ENCODE measurements at places on chromosomes 2 and 18.

DNA sequence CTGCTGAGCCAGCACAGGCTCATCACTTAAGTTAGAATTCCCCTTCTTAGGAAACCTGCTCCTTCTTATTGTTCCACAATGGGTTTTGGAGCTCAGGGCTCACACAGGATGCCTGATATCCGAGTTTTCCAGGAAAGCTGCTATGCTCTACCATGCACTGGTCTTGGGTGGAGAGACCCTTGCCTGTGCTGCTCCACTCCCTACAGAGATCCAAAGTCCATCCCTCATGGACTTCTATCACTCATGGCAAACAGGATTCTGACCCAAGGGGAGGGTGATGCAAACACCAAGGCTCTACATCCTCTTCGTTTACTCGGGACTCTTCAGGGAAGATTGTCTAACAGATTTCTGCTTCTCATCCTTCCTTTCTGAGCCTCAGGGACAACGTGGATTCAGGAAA lies 5.2 kb downstream of the SULT1C2 start:
- DNase-seq = no peak

DNA sequence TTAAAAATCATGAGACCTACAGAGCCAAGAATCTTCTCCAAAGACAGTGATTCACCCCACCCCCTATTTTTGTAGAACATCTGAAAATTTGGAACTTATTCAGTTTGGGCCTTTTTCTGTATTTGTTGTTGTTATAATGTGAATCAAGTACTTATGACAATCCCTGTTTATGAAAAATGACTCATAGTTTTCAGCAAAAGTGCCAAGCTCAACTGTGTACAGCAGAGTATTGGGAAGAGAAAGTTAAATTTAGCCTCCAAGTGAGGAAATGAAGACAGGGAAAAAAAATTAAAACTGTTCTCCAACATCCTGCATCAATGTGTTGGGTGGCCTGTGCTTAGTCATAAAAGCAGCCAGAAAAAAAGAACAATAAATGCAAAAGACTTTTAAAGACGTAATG lies 46.2 kb downstream of the LRATD1 start:
- DNase-seq = no peak

DNA sequence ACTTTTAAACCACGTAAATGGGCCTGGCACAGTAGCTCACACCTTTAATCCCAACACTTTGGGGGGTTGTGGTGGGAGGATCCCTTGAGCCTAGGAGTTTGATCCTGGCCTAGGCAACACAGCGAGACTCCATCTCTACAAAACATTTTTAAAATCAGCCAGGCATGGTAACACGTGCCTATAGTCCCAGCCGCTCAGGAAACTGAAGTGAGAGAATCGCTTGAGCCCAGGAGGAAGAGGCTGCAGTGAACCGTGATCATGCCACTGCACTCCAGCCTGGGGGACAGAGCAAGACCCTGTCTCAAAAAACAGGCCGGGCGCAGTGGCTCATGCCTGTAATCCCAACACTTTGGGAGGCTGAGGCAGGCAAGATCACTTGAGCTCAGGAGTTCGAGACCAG lies 12.2 kb downstream of the ROCK1 start:
- DNase-seq = no peak

DNA sequence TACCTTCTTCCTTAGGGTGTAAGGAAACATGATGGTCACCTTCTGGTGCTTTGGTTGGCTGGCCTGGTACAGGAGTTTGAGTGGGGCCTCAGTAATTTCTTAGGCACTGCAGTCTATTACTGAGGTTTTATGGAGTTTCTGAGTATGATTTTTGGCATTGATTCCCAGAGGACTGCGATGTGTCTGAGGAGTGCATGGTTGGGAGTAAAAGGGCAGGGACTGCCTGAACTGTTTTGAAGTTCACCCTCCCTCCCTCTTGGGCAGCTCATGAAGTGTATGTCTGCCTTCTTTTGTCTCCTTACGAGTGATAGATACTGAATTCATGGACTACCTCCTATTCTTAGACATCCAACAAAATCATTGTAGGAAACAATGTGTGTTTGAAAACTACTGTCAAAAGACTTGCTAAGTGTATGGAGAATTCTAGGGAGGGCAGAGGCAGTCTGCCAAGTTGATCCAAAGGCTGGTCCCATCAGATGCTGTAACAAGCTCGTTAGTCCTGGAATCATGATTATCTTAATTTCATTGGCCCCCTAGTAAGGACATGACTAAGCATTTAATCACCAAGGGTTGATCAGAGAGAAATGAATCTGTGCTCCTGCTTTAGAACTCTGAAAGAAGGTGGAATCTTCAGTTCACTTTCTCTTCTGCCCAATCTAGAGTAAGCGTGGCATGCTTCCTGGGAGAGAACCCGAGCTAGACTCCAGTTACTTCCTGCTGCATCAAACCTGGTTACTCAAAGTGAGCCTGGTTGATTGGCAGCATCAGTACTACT lies 26.5 kb downstream of the LYPD6B start:
- no peak for DNase-seq

DNA sequence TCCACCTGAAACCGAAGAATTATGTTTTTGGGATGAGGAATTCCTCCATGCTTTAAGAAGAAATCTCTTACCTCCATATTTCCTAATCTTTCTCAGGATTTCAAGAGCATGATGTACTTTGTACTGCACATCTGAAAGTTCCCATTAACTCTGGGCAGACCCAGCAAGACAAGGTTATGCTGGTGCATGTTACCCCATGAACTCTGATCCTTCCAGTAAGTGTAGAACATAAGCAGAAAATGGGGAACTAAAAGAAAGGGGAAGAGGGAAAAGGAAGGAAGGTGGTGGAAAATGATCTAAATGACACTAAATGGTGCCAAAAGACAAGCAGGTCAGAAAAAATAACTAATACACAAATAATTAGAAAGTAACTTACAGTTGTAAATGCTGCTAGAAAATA lies 50.7 kb downstream of the STRN start:
- no peak for DNase-seq

DNA sequence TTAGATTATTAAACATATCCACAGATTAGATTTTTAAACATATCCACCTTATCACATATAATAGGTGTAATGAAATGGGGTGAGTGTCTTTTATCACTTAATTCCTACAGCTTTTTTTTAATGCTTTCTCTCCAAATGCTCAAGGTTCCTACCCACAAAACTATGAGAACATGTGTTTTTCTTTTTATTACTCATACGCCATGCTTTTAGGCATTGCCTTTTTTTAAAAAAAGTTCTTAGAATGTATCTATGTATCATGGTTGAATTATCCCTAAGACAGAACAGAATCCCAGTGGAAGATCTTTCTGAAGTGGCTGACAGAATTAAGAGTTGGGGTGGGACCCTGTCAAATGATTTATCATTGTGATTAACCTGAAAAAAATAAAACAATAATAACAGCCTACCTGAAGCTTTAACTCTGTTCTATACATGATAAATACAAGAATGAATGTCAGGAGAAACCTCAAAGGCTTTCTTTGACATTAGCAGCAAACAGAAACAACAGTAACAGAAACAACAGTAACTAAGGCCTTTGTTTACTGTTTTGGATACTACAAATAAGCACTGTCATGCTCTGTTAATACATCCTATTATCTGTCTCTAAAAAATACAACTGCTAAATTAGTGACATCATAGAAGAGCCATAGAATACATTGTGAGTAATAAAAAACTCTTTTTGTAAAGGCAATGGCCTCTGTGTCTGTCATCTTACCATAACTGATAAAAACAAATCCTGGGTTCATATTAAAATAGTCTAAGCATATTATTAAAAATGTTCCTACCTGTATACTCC lies 4.1 kb upstream of the ZNF397 start:
- no peak for DNase-seq

- no peak for DNase-seq
These were observed 19.5 kb upstream of the ZDBF2 start for GRCh38 chr2:206255003-206255402.

DNA sequence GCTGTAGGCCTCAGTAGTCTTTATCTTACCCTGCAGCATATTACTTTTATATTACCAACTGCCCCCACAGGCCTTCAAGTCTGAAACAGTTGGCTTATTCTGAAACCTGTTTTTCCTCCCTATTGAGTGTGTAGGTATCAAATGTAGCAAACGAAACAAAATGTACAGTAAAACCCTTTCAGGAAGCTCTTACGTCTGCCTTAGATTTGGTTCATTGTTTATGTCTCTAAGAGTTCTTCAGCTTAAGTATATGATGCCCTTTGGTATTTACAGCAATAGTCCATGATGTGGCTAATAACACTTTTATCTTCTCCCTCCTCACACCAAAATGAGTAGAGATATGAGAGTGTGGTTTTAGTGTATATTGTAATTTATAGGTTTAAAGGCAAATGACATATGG lies 108.8 kb downstream of the DOCK10 start:
- no peak for DNase-seq

DNA sequence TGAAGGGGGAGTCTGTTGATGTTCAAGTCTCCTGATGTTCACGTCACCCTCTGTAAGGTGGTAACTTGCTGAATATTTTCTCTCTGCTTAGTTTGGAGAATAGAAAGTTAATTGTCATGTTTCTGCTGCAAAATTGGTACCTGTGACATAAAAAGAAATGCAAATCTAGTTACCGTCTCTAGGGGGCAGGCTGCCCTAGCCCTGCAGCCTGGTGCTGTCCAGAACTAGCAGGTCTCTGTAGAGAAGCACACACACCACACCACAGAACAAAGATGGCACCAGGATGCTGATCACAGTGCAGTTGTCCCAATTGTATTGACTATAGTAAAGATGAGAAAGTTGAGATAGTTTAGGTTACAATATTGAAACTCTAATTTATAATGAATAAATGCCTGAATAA lies 47.0 kb downstream of the SLC9A4 start:
- DNase-seq = peak; percentile 24

GRCh38 chr2:60172801-60173200 lies 380.7 kb downstream of the BCL11A start:
- no peak for DNase-seq

GRCh38 chr2:224520064-224520463 lies 65.1 kb downstream of the CUL3 start:
- DNase-seq = no peak

DNA sequence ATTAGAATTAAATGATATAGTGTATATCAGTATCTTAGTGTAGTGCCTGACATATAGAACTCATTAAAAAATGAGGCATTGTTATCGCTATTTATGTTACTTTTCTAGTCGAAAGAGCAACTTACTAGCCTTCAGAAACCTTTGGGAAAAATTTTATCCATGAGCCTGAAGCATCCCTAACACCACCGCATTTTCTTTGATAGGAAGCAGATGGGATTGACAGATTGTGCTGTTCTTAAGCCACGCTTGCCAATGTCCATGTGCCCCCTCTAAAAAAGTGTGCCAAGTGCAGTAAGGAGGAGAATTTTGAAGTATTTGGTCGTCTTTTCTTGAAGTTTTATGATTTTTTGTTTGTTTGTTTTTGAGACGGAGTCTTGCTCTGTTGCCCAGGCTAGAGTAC lies 29.1 kb downstream of the PPM1B start:
- DNase-seq = no peak

GRCh38 chr2:169193618-169194017 lies 124.3 kb downstream of the DHRS9 start:
- DNase-seq = no peak

GRCh38 chr2:176677746-176678265 lies 408.6 kb downstream of the MTX2 start:
- no peak for DNase-seq

- no peak for DNase-seq
These were observed 54.1 kb downstream of the DYSF start for GRCh38 chr2:71507476-71507875.

DNA sequence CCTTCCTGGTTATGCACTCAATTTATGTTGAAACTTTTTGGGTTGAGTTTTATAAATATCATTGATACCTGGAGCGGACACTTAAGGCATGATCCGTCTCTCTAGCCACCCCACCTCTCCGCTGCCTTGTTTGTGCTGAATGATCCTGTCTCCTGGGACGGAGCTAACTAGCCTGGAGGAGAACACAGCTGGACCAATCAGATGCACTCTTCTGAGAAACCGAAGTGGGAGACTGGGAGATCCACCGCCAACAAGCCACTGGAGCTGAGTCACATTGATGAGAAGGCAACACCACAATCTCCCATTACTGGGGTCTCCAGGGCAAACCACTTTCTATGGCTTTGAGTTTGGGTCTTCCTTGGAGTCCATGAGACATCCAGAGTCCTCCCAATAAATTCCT lies 29.3 kb downstream of the CYP26B1 start:
- no peak for DNase-seq

- DNase-seq = no peak
These were observed 154.6 kb downstream of the WDSUB1 start for GRCh38 chr2:159131914-159132281.

DNA sequence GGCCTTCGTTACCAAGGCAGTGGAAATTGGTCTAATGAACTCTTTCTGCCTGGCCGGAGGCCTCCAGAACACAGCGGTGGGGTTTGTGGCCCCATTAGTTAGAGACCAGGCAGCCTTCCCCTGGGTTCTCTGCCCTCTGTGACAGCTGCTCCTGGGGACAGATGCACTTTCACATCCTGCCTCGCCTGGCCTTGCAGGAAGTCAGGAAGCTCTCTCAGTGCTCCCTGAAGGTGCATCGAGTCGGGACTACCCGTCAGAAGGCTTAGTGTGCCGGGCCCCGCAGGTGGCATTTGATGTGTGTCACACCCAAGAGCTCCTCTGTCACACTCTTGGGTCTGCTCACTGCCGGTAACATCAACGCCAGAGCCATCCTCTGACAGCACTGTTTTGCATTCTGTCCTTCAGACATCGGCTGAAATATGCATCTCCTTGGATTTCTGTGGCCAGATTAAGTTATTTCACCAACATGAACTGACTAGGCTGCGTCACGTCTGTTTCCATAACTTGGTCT lies 158.3 kb downstream of the LDLRAD4 start:
- DNase-seq = no peak
